Activated T-cell treated with anti-CD3 and anti-CD28 coated beads, Interleukin-2, amount 50 U/mL, for 72 hours (primary cell): ENCODE measurements at places on chromosomes 11 and 22.

DNA sequence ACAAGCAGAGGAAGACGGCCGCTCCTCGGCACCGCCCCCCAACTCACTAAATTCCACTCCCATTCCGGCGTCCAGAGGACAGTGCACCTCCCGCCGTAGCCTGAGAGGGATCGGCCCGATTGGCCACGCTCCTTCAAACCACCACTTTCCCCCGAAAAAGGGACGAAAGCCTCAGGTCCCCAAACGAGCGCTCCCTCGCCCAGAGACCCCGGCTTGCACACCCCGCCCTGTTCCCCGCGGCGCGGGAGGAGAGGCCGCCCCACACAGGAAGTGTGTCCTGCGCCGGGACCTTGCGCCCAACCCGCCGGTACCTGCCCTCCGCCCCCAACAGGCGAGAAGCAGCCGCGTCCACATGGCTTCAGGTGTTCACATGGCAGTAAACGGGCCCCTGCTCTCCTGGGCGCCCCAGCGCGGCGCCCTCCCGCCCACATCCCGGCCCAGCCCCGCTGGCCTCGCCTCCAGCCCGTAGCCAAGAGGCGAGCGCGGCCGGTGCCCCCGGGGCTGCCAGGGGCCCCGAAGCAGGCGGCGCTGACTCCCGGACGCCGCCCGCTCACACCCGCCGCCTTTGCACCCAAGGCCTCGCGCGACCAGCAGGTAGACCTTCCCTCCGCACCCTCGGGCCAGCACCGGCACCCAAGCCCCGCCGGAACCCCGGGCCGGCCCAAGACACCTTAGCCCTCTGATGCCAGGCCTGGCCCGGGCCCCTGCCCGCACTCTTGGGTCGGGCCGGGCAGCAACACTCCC, 849 bp downstream of the TCF20 start:
- DNase-seq: peak; percentile 85

GRCh38 chr11:8294251-8294935, 30.7 kb upstream of the LMO1 start:
- DNase-seq: no peak

DNA sequence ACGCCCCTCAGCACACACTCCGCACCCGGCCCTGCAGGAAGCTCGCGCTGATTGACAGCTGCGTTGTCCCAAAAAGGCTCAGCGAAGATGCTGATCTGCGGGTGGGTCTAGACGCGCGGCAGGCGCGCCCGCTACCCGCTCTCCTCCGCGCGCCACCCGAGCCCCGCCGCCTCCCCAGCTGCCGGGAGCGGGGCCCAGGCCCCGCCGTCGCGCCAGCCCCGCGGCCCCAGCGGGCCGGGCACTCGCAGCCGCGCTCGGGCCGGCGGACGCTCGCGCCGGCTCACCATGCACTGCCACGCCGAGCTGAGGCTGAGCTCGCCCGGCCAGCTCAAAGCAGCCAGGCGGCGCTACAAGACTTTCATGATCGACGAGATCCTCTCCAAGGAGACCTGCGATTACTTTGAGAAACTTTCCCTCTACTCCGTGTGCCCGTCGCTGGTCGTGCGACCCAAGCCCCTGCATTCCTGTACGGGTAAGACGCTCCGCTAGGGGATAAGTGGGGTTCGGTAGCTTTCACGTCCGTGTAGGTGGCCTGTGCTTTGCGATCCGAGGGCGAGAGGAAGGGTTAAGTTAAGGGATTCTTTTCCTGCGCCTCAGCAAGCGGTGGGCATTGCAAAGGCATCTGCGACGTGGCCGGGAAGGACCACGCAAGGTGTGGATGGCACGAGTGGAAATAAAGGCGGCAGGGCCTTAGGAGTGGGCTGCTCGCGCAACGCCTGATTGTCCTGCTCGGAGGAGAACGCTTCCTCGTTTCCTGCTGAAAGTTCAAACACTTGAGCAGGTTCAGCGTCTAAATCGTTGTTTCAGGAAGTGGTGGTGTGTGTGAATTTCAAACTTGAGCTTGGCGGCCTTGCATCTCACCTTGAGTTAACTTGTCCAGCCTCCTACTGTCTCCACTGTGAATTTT, at the start of gene BARX2:
Gene BARX2 (plus strand): TSS at position 98 of the 907 bp plus-strand sequence. CDS start 188 bp downstream, at position 286.
- DNase-seq: peak; percentile 63

DNA sequence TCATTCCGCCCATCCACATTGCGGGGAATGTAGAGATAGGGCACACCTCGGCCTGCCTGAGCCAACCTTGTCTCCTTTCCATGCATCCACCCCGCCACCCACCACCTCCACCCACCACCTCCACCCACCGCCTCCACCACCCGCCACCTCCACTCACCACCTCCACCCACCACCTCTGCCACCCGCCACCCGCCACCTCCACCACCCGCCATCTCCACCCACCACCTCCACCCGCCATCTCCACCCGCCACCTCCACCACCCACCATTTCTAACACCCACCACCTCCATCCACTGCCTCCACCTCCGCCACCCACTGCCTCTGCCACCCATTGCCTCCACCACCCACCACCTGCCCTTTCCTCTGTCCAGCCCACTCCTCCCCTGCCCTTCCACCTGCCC, 78.4 kb downstream of the IGLL1 start:
- DNase-seq: no peak

GRCh38 chr11:18383388-18384156, 10.8 kb upstream of the LDHA start:
- DNase-seq: peak; percentile 90
